ENCODE measurements at places on chromosomes 1 and 21.
A peak's percentile ranks its signal among the peaks of the same experiment; 100 is the strongest.

DNA sequence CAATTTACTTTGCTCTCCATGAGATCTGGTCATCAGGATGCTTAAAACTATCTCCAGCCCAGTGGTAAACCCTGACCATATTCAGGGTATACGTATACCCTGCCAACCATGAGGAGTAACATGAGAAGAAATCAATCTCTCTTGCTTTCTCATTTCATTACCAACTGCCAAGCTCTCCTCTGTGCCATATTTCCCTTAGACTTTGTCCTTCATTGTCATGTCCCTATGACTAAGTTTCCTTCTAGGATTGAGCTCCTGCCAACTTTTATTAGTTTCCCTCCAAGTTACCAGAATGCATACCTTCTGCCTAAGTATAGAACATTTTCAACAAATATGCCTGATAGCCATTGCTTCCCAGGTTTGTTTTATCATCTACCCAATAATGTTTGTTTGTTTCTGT is 1113.9 kb upstream of the B3GALT2 start:
- no peak for DNase-seq

- no peak for DNase-seq
Measured at GRCh38 chr1:224629965-224630364, 13.8 kb downstream of the CNIH3 start.

DNA sequence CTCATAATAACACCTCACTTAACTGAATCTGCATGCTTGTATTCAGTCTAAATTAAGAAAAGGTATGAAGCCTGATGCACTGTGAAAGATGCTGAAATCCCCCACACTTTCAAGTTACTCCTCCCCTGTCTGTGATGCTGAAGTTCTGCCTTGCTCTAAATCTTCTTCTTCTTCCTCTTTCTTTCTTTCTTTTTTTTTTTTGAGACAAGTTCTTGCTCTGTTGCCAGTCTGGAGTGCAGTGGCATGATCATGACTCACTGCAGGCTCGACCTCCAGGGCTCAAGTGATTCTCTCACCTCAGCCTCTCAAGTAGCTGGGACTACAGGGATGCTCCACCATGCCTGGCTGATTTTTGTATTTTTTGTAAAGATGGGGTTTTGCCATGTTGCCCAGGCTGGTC is 231.0 kb upstream of the B3GALT2 start:
- peak; percentile 20 for DNase-seq

DNA sequence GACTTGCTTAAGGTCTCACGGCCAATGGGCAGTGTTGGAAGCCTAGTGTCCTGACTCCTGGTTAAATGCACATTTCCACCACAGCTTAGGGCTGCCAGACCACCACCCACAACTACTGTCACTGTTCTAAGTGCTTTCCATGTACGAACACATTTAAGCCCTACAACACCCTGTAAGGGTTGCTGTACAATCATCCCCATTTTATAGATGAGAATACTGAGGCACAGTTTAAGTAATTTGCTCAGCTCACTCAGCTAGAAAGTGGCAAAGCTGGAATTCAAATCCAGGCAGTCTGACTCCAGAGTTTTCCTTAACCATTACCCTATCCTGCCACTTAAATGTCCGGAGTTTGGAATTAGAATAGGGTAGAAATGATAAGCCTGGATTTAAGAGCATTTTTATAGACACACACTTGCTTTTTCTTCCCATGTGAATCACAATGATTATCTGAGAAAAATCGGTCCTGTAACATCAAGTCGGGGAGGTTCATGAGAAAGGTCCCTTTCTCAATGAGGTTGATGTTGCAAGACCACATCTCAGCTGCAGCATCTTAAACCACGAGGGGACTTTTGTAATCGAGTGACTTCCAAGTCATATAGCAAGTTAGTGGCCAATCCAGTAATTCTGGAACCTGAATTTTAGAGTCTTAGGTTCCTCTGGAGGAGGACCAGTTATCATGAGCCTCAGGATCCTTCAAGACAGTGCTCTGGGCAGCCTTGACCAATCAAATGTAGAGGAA is 8.6 kb downstream of the E2F2 start:
- DNase-seq: no peak

DNA sequence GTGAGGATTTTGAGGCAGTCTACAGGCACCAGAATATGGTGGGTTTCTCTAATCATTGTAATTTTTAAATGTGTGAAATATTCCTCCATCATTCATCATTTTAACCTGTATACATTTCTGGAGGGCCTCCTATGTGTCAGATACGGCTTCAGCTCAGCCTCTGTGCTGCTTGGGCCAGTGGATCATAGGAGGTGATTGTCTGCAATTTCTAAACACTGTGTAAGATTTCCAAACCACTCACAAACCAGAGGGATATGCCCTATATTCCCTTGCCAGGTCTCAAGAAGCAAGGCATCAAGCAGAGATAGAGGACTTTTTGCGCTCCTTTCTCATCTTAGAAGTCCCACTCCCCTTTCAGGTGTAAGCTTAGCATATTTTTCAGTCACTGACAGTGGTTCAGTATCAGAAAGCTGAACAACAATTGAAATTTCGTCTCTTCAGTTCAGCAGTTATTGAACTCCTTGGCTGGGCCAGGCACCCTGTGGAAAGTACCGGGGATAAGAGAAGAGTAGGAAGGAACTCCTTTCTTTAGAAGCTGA is 190.9 kb downstream of the NFIA start:
- DNase-seq: no peak

DNA sequence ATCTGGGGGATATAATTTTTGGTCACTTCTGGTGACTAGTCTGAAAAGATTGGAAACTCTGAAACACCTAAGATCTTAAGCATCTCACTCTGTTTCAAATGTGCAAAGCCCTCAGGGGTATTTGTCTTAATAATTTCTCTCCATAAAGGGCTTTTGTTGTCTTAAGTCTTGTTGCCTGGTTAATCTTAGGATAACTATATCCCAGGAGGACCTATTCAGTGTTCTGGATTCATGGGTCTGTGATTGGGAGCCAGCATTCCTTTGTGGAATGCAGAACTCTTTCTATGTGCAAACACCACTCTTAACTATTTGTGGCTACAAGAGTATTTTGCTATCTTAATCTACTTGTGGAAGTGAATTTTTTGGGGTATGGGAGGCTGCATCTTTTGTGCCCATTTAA is 1573.0 kb upstream of the PRMT6 start:
- DNase-seq: peak; percentile 60

- no peak for DNase-seq
Measured at GRCh38 chr1:230390371-230390770, 35.8 kb downstream of the PGBD5 start.

DNA sequence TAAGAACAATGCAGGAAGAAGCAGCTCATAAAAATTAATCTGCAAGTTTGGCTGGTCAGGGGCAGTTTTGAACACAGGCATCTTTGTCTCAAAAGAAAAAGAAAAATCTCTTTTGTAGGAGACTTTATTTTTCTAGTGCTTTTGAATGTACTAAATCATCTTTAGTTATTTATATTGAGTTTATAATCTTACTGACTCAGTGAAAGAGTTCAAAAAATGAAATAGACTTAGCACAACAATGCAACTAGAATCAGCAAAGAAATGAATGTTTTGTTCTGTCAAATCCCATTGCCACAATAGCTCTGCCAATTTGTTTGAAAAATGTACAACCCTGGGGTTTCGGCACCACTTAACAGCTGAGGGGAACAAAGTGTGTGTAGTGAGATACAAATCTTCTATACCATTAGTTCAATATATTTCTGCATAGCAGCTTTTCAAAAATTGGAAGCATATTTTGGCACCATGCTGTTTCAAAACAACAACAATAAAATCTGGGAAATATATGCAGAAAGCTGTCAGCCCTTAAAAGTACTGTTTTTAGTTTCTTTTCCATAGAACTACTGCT is 1969.1 kb downstream of the MRPL39 start:
- DNase-seq: no peak

GRCh38 chr21:25428537-25428936 is 178.7 kb downstream of the MRPL39 start:
- no peak for DNase-seq

GRCh38 chr1:10267319-10267718 is 56.9 kb downstream of the KIF1B start:
- DNase-seq: peak; percentile 14

DNA sequence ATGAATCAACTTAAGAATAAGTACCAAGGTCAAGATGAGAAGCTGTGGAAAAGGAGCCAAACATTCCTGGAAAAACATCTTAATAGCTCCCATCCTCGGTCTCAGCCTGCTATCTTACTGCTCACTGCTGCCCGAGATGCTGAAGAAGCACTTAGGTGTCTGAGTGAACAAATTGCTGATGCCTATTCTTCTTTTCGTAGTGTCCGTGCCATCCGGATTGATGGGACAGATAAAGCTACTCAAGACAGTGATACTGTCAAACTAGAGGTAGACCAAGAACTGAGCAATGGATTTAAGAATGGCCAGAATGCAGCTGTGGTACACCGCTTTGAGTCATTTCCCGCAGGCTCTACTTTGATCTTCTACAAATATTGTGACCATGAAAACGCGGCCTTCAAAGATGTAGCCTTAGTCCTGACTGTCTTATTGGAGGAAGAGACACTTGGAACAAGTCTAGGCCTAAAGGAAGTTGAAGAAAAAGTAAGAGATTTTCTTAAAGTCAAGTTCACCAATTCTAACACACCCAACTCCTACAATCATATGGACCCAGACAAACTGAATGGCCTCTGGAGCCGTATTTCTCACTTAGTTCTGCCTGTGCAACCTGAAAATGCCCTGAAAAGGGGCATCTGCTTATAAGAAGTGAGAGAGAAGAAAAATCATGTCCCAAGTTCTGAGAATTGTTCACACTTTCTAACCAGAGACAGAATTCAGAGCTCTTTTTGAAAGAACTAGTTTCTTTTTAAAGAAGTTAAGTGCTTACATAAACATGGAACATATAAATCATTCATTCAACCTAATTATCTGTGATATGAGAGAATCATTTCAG is 35.7 kb downstream of the TOR1AIP1 start:
- no peak for DNase-seq

GRCh38 chr1:30636621-30637020 is 86.8 kb downstream of the MATN1 start:
- no peak for DNase-seq

- no peak for DNase-seq
Measured at GRCh38 chr1:89529196-89529595, 4.6 kb downstream of the LRRC8B start.

- no peak for DNase-seq
Measured at GRCh38 chr21:26238646-26239045, 68.1 kb upstream of the APP start.

GRCh38 chr1:96384611-96385010 is 337.0 kb upstream of the PTBP2 start:
- DNase-seq: no peak

- no peak for DNase-seq
Measured at GRCh38 chr21:32909393-32909792, 116.3 kb upstream of the OLIG2 start.

GRCh38 chr1:54477153-54477561 is 70.9 kb upstream of the ACOT11 start:
- no peak for DNase-seq

GRCh38 chr1:37892151-37893047 is 33.0 kb upstream of the MTF1 start:
- DNase-seq: peak; percentile 35

Measured in fibroblast of skin of right quadriceps (primary cell).